ENCODE measurements at places on chromosomes 13 and 19. TPM values are rescaled to one million over a fixed set of nuclear protein-coding genes. Genes with fewer than 3 reads are reported as not detected.

The COMP gene
- total RNA-seq: 47.7 TPM

The GZMM gene
- total RNA-seq: 1.4 TPM

- no peaks in the 10 kb centered on the region for H3K4me1 ChIP-seq
- no peaks in the 10 kb centered on the region for H3K27me3 ChIP-seq
- no peak overlapping the region for H3K4me3 ChIP-seq
- H3K36me3 ChIP-seq: no peaks in the 10 kb centered on the region
Observed at GRCh38 chr19:19562665-19563347, 24.7 kb downstream of the CILP2 start.

- H3K4me1 ChIP-seq: peaks cover 77% of the 10 kb centered on the region
- H3K27ac ChIP-seq: peak overlapping the region; percentile 73
- no peak overlapping the region for H3K4me3 ChIP-seq
- H3K27me3 ChIP-seq: no peaks in the 10 kb centered on the region
- peaks cover 48% of the 10 kb centered on the region for H3K36me3 ChIP-seq
- no peak for DNase-seq
Observed at GRCh38 chr19:45515807-45516401, 8.6 kb downstream of the VASP start.

DNA sequence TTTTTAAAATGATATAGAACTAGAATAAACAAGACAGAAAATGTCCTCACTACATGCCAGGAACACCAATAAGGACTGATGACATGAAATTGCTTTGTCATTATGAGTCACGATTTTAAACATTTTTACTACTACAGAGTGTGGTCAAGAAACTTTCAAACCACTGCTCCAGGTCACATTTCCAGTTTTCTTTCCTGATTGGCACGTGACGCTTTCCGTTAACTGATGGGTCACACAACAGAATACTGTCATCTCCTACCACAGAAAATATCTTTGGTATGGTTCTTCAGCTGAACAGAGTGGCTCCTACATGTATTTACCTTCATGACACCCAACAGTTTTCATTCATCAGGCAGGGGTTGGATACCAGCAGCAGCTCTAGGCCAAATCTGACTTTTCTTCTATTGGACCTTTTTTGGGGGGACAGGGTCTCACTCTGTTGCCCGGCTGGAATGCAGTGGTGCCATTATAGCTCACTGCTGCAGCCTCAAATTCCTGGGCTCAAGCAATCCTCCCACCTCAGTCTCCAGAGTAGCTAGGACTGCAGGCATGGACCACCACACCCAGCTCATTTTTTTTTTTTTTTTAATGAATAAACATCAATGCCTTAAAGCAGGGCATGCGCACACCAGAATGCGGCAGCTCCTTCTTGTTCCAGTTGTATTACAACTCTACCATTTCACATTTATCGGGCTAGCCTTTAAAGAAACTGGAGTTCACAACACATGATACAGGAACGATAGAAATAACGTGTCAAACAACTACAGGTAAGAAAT lies 147.4 kb downstream of the RNF17 start:
- H3K27me3 ChIP-seq: no peaks in the 10 kb centered on the region
- no peak overlapping the region for H3K4me3 ChIP-seq
- H3K4me1 ChIP-seq: no peaks in the 10 kb centered on the region
- no peak for DNase-seq
- no peaks in the 10 kb centered on the region for H3K36me3 ChIP-seq
